Activated T-helper 1 cell treated with anti-CD3 and anti-CD28 coated beads, Interleukin-12 subunit alpha, Interleukin-12 subunit beta, Interleukin-2, Interleukin-4 antibody, amounts not matched to agents 30 ng/mL and 10 ng/mL and 1 ng/mL, durations not matched to agents 14 hours and 24 hours and 36 hours (primary cell): ENCODE measurements at places on chromosomes 5 and 9. TPM values are rescaled to one million over a fixed set of nuclear protein-coding genes. Genes with fewer than 3 reads are reported as not detected.

IGFBPL1 gene
- not detected in 2 replicates for total RNA-seq

TMC1 gene
- not detected in 2 replicates for total RNA-seq

PAEP gene
- not detected in 2 replicates for total RNA-seq

- no peak overlapping the region for H3K27ac ChIP-seq
- DNase-seq = no peak
- H3K4me3 ChIP-seq = no peak overlapping the region
- H3K27me3 ChIP-seq = no peaks in the 10 kb centered on the region
- H3K4me1 ChIP-seq = peaks cover 11% of the 10 kb centered on the region
Observed at GRCh38 chr5:141940695-141941271, 17.1 kb downstream of the DELE1 start.

DNA sequence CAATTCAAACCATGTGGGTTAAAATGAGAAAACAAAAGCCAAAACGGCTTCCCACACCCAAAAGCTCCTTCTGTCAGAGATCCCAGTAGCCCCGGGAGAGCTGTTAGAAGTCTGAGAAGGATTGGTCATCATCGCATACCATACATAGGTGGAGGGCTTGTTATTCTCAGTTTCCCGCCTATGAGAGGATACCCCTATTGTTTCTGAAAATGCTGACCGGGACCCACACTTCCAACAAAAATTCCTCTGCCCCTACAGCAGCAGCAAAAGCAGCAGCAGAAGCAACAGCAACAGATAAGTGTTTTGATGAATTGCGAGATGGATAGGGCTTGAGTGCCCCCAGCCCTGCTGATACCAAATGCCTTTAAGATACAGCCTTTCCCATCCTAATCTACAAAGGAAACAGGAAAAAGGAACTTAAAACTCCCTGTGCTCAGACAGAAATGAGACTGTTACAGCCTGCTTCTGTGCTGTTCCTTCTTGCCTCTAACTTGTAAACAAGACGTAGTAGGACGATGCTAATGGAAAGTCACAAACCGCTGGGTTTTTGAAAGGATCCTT is at the start of gene TEK:
TEK (plus strand) TSS at position 245 of the 561 bp plus-strand sequence. CDS start 366 bp downstream, outside the sequence.
- H3K36me3 ChIP-seq = no peaks in the 10 kb centered on the region
- no peaks in the 10 kb centered on the region for H3K4me1 ChIP-seq
- H3K27ac ChIP-seq = no peak within 1 kb of the TSS
- no peak within 1 kb of the TSS for H3K4me3 ChIP-seq

- H3K4me1 ChIP-seq = peaks cover 24% of the 10 kb centered on the region
- H3K27ac ChIP-seq = peak overlapping the region; percentile 62
- peaks cover 14% of the 10 kb centered on the region for H3K36me3 ChIP-seq
- H3K4me3 ChIP-seq = no peak overlapping the region
Observed at GRCh38 chr5:102931085-102931725, 176.1 kb downstream of the PAM start.

DNA sequence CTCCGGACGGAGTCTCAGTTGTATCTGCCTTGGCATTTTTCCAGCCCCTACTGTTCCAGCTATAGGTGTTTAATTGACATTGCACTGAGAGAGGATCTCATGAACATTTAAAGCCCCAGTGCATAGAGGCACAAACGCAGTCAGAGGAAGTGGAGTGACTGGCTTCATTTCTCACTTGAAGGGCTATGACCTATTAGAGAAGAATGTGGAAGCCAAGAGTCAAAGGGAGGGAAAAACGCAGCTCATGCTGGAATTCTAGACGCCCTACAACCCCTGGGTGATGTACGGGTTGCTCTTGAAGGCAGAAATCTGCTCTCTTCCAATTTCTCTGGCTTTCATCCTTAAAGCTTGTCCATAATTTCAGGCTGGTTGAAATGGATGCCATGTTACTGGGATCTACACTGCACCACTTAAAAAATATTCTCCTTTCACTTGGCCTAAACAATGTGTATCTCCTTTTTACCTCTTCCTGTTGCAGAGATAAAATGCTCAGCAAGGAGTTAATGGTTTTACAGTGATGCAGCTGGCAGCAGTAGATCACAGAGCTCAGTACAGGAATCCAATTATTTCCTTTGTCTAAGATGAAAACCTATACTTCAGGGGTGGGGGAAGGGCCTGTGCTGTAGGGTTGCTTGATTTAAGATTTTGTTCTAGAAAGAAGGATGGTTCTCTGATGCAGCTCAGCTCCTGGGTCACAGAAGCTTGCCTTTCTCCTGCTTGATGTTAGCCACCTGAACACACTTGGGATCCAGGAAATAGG is 61.8 kb upstream of the MAMDC2 start:
- no peak overlapping the region for H3K27ac ChIP-seq
- H3K36me3 ChIP-seq = no peaks in the 10 kb centered on the region
- H3K27me3 ChIP-seq = peaks cover 5% of the 10 kb centered on the region

DNA sequence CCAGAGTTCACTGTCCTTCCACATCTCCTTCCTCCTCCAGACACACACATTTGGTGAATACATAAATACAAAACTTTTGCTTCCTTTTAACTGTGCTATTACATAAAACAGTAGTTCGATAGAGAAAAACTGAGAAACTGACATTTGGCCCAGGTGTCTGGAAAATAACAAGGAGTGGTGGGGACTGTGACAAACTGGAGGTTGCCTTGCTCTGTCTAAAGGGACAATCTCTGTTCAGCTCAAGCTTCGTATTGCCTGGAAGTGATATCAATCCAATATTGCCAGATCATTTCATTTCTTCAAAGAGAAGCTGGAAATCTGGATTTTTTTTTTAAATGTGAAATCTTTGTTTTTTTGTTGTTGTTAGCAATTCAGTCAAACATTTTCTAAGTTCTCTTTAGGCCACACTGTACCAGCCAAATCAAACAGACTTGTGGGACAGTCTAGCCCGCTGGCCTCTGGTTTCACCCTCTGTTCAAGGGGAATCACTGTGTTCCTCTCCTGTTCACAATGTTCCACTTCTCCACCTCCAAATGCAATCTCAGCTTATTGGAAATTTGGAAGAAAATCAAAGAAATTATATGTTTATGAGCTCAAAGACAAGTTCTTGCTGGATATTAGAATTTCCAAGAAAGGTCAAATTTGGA is 612.5 kb downstream of the KIF4B start:
- no peak overlapping the region for H3K4me3 ChIP-seq
- H3K27me3 ChIP-seq = peaks cover 6% of the 10 kb centered on the region
- H3K4me1 ChIP-seq = no peaks in the 10 kb centered on the region
- no peak for DNase-seq
- H3K36me3 ChIP-seq = no peaks in the 10 kb centered on the region

- H3K27me3 ChIP-seq = peaks cover 2% of the 10 kb centered on the region
- no peak overlapping the region for H3K27ac ChIP-seq
- H3K36me3 ChIP-seq = no peaks in the 10 kb centered on the region
- H3K4me1 ChIP-seq = no peaks in the 10 kb centered on the region
- H3K4me3 ChIP-seq = no peak overlapping the region
- no peak for DNase-seq
Observed at GRCh38 chr9:71118324-71118723, 3.1 kb downstream of the TRPM3 start.

DNA sequence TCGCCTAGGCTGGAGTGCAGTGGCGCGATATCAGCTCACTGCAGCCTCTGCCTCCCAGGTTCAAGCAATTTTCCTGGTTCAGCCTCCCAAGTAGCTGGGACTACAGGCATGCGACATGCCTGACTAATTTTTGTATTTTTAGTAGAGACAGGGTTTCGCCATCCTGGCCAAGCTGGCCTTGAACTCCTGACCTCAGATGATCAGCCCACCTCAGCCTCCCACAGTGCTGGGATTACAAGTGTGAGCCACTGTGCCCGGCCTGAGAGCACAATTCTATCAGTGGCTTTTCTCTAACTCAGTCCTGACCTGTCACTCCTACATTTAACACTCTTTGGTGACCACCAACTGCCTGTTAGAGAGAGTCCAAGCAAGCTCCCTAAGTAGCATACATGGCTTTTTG is 82.7 kb upstream of the SPOCK1 start:
- H3K27me3 ChIP-seq = peaks cover 7% of the 10 kb centered on the region
- H3K36me3 ChIP-seq = no peaks in the 10 kb centered on the region
- H3K4me3 ChIP-seq = no peak overlapping the region
- H3K4me1 ChIP-seq = no peaks in the 10 kb centered on the region
- no peak for DNase-seq
- no peak overlapping the region for H3K27ac ChIP-seq

DNA sequence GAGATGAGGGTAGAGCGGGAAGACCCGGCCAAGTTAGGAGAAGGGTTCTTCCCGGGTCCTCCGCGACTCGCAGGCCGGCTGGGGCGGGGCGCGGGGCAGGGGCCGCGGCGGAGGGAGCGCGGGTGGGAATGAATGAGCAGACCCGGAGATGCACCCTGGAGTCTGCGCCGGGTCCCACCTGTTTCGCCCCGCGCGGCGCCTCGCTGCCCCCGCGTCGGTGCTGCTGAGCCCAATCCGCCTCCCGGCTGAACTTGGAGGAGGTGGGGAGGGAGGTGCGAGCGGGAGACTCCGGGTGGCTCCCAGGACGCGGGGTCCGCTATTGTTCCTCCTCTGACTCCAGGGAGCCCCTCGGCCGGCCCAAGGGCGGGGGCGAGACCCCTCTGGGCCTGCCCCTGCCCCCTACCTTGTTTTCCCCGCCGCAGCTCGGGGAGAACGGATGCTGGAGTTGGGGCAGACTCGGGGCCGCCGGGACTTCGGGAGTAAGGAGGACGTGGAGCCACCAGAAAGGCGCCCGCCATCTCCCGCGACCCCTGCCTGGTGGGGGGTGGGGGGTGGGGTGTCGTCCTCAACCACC is 659 bp downstream of the RAI14 start:
- no peak for DNase-seq
- peaks cover 18% of the 10 kb centered on the region for H3K4me1 ChIP-seq
- peaks cover 54% of the 10 kb centered on the region for H3K27me3 ChIP-seq
- peaks cover 2% of the 10 kb centered on the region for H3K36me3 ChIP-seq
- H3K4me3 ChIP-seq = peak overlapping the region; percentile 32
- H3K27ac ChIP-seq = no peak overlapping the region

DNA sequence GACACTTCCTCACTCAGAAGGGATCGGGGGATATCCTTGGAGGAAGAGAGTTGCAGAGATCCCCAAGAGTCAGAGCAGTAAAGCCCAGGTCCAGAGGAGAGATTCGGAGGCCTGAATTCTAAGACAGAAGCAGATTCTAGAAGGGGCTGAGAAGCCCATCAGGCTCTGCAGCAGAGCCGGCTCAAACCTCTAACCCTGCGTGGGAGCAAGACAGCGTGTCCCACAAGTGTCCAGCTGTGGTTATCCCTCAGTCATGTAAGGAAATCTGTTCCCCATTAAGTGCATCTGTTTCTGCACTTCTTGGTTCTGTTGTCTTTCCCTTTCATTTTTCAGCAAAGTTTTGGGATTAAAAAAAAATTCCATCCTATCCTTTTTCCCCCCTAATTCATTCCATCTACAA is 4.8 kb upstream of the DIAPH1 start:
- peak overlapping the region; percentile 81 for H3K27ac ChIP-seq
- H3K4me1 ChIP-seq = peaks cover 25% of the 10 kb centered on the region
- H3K27me3 ChIP-seq = no peaks in the 10 kb centered on the region
- peak overlapping the region; percentile 53 for H3K4me3 ChIP-seq
- DNase-seq = no peak
- H3K36me3 ChIP-seq = peaks cover 45% of the 10 kb centered on the region

DNA sequence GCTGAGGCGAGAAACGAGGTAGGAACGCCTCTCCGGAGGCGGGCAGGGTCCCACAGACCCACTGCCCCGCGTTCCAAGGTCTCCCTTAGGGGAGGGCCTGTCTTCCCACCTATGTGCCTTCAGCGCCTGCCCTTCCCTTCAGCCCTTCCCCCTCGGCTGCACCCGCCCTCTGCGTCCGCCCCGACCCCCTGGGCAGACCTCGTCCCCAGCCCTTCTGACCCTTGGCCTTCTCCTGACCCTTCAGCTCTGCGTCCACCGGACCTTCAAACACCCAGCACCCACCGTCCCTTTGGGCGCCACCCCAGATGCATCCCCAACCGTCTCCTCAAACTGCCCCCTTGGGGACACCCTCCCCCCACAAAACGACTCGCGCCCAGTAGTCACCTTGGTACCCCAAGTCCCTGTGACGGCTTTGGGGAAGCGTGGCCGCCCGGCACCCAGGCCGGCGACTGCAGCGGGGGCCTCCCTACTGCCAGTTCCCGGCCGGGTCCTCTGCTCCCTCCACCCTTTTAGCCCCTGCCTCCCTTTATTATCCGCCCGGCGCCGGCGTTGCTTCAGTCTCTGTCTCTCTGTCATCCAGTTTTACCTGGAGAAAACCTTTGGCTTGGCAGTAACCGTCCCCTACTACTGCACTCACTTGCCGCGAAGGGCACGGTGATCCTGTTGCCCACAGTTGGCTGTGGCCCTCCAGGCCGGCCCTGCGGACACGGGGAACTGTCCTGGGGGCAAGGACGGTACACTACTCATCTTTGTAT is 421 bp downstream of the RUSC2 start:
- DNase-seq = no peak
- peak overlapping the region; percentile 63 for H3K27ac ChIP-seq
- peaks cover 14% of the 10 kb centered on the region for H3K27me3 ChIP-seq
- H3K4me1 ChIP-seq = peaks cover 38% of the 10 kb centered on the region
- peak overlapping the region; percentile 88 for H3K4me3 ChIP-seq

DNA sequence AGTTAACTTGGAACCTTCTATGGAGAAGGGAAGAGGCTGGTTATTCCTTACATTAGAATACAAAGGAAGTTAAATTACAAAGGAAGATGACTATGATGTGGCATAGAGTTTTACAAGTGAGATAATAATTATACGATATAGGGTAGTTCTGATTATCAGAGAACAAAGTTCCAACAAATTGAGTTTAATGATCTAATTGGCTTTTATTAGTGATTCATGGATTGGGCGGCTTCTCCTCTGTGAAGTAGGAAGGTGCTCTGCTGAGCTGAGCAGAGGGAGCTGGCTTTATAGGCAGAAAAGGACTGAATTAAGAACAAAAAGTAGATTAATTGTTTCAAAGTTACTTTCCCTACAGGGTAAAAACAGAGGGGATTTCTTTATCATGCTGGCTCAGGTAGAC is 49.7 kb downstream of the PARP8 start:
- no peak for DNase-seq
- H3K4me3 ChIP-seq = no peak overlapping the region
- no peaks in the 10 kb centered on the region for H3K27me3 ChIP-seq
- H3K27ac ChIP-seq = no peak overlapping the region

DNA sequence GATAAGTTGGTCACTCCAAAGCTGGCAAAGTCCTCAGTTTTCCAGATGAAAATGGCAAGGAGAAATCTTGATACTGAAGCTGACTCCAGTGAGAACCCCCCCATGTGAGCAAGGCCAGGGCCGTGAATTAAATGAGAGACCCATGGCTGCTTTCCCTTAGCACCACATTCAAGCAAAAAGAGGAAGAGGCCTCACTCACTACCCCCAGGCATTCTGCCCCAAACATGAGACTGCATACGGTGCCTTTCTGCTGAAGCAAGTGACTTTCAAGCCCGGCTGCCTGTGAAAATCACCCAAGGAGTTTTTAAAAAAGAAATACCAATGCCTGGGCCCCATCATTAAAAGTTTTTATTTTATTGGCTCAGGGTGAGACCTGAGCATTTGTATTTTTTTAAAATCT is 66.9 kb downstream of the TMEM252 start:
- DNase-seq = no peak
- H3K27me3 ChIP-seq = peaks cover 2% of the 10 kb centered on the region
- H3K4me3 ChIP-seq = no peak overlapping the region
